ENCODE measurements at places on chromosomes 13 and 19.

DNA sequence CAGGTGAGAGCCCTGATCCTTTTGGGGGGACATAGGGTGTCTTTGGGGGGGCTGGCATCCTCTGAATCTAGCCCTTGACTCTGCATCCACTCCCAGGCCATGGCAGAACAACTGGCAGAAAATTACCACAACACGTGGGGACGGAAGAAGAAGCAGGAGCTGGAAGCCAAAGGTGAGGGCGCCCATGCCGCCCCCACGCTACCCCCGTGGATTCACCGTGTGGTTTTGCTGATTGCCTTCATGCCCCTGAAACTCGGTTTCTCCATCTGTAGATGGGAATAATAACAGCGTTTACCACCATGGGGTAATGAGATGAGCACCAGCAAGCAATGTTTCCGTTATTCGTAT is 72.9 kb downstream of the RYR1 start:
- no peak for DNase-seq

- DNase-seq = no peak
These were observed 48.1 kb upstream of the PCDH9 start for GRCh38 chr13:67278235-67278634.

DNA sequence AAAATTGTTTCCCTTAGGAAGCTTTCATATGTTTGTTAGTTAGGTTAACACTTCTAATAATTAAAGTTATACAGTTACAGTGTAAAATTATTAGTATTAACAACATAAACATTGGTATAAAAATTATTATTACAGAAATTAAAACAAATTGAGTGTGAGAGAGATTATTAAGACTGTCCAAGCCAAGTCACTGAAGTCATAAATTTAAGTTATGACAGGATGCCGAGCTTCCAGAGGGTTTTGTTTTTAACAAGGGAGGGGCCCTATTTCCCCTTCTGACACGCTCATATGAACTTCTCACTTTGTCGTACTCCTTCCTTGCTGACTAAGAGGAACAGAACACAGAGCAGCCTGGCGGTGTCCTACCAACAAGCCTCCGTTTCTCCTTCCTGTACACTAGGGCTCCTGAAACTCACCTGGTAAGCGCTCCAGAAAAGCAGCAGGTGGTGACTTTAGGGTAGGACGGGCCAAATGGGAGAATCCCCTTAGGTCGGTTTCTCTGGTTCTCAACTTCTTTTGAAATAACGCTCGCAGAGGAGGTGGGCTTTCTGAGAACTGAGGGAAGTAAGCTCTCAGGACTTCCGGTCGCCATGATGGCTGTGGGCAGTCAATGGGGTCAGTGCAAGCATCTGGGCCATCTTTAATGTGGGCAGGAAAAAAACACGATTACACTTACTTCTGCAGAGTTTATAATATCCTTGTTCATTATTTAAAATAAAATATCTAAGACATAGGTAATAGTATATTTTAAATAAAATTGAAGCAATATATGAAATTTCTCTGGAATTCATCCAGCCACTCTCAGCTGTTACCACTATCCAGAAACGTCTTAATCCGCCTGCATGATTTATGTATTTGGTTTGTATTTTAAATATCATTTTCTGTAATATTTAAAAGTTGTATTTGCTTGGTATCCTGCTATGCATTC is at the start of gene CARD8:
Gene CARD8 (minus strand): TSS at position 537 of the 928 bp plus-strand sequence. CDS start 14,892 bp downstream, outside the sequence.
- peak; percentile 81 for DNase-seq

GRCh38 chr19:10611907-10612306 is 13.4 kb upstream of the SLC44A2 start:
- DNase-seq = no peak

Data from memory B cell (primary cell).